ENCODE measurements at places on chromosomes 16 and 17. TPM values are rescaled to one million over a fixed set of nuclear protein-coding genes. Genes with fewer than 3 reads are reported as not detected.

Gene HOXB7
- total RNA-seq, result 31.4 TPM

Gene BOLA2
- 30.6 TPM for total RNA-seq

Gene NOS2
- total RNA-seq, result 0.15 TPM

Gene TMC5
- total RNA-seq, result 6.1 TPM

Gene KIAA0513
- total RNA-seq, result 1.4 TPM

Gene RPGRIP1L
- 9.9 TPM for total RNA-seq

Gene HOXB2
- not detected for total RNA-seq

Gene CCDC47
- total RNA-seq, result 102 TPM

Gene ZP2
- total RNA-seq, result not detected

Gene SLC6A2
- 0.05 TPM for total RNA-seq

Gene RNF112
- 0.45 TPM for total RNA-seq

Gene KRTAP16-1
- total RNA-seq, result not detected

Gene KRTAP9-4
- total RNA-seq, result not detected
